ENCODE measurements at places on chromosomes 5 and 9. TPM values are rescaled to one million over a fixed set of nuclear protein-coding genes. Genes with fewer than 3 reads are reported as not detected.

Gene OR1J1
- not detected for total RNA-seq

GRCh38 chr5:151236888-151237287 lies 13.0 kb upstream of the CCDC69 start:
- DNase-seq = no peak

DNA sequence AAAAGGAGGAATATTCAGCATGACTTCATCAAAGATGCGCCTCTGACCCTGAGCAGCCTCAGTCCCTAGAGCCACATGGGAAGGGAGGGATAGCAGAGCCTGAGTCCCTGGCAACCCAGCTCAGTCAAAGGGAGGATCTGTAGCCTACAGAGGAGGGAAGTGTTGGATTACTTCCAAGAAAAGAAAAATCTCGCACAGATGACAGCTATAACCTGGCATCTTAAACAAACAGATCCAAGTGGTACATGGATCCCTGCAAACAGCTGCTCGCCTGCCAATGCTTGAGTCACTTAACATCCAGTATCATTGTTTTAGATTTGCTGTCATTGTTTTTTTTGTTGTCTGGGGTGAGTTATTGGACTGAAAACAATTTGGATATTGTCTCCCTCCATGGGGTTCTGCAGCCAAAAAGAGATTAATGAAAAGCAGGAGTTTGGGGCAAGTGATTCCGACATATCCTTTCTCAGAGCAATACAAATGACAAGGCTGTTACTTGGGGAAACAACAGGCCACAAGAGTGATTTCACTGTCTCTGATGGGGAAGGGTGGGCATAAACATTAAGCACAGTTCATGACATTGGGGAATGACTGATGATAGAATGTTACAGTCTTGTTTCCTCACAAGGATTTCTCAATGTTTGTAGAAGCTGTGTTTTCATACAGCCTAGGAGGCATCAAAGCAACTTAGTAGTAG lies 153.5 kb upstream of the KIF2A start:
- DNase-seq = no peak

GRCh38 chr5:41738710-41739354 lies 131.4 kb downstream of the OXCT1 start:
- DNase-seq = no peak

GRCh38 chr9:117268847-117269446 lies 145.9 kb downstream of the ASTN2 start:
- DNase-seq = no peak

DNA sequence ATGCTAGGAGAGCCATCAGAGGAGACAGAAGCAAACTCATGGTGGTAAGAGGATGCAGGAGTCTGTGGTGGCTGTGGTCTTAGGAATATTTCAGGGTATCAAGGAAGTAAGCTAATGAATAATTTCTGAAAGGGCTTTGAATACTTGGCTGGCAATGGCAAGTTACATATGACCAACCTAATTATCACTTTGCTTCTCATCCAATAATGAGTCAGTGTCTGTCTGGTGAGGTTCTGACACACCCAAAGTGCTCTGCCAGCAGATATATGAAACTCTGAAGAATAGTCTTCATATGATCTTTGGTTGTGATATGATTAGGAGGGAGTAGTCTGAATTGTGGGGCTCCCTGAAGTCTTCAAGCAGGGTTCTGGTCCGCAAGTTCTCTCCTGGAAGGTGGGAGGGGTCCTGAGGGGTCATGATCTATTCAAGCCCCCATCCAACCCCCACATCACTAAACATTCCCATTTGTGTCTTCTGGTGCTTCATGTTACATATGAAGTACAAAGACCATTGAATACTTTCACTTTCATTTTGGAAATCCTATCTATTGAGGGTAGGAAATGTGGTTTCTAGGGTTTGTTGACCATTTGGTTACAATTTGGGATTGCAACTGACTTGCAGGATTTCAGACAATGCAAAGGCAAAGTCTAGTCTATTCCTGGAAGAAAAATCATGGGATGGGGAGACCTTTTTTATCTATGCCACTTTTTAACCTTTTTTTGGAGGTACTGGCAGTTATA lies 199.9 kb upstream of the CDKN2B start:
- DNase-seq = no peak

DNA sequence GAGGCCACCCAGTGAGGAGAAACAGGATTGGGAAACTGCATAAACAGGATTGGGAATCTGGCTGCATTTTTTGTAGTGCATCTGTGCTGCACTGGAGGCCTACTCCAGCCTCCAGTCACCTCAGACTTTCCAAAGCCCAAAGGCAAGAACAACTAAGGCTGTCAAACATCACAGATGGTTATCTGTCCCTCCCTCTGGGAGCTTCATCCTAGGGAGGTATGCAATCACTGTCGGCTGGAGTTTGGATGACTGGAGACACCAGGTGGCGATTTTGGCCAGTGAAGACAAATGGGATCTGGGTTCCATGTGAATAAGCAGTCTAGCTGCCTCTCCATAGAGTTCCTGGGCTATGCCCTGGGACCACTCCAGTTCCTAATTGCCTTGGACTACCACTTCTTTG lies 9.3 kb upstream of the SPINK13 start:
- no peak for DNase-seq

GRCh38 chr5:67695369-67695768 lies 498.8 kb upstream of the CD180 start:
- DNase-seq = no peak

- no peak for DNase-seq
Measured at GRCh38 chr9:81320909-81321482, 368.4 kb downstream of the TLE1 start.

All from thoracic aorta (tissue), 2 donors.